ENCODE measurements at places on chromosomes 13 and 19. TPM values are rescaled to one million over a fixed set of nuclear protein-coding genes. Genes with fewer than 3 reads are reported as not detected.
A peak's percentile ranks its signal among the peaks of the same experiment; 100 is the strongest.

DNA sequence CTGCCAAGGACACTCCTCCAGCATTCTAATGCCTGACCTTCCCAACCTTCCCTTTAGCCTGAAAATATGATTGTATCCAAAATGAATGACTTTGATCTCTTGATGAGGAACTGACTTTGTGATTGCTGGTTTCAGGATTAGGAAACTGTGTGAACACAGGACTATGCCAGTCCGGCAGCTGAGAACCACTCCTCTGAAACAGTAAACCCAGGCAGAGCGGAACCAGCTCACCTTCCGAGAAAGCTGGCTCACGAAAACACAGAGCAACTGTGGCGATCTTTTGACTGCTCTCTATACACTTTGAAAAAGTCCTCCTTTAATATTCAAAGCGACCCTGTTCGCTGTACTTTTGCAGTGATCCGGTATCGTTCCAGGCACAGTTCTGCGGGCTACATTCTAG lies 258.8 kb upstream of the IRS2 start:
- DNase-seq = no peak

- DNase-seq = no peak
These were observed 5.5 kb upstream of the PTOV1 start for GRCh38 chr19:49845414-49845813.

- no peak for DNase-seq
These were observed 11.2 kb downstream of the KRTDAP start for GRCh38 chr19:35478794-35479677.

DNA sequence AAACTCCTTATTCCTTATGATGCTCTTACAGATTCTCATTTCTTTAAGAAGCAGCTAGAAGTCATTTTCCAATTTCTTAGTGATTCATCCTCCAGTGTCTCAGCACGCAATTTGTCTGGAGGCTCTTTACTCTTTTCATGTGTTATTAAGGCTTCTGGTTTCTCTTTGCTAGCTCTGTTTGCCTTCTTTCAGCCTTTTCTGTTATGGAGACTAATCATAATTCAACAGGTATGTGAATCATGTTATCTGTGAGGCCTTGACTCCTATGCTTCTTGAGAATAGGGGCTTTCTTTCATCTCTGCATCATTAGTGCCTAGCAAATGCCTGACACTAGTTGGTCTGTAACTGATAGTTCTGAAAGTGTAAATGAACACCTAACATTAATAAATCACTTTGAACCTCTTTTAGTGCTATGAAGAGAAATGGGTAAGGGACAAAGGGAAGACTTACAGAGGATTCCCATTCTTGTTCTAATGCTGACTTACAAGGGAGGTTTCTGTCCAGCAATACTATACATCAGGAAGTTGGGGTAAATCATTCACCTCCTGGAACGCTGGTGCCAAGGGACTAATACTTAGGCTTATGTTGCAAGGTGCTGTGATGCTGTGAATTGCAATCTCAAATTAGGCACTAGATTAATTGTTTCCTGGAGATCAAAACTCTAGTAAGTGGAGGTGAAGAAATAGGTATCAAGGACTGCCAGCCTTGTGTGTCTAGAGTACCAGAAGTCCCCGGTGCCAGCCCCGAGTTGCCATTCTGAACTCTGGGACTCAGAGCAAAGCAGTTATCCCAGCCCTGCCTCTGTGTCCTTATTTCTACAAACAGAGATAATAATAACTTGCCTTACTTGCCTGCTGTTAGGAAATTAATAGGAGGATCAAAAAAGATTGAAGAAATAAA lies 265.6 kb downstream of the DCLK1 start:
- no peak for DNase-seq

- no peak for DNase-seq
These were observed 79.8 kb downstream of the TNFSF13B start for GRCh38 chr13:108349269-108349668.

DNA sequence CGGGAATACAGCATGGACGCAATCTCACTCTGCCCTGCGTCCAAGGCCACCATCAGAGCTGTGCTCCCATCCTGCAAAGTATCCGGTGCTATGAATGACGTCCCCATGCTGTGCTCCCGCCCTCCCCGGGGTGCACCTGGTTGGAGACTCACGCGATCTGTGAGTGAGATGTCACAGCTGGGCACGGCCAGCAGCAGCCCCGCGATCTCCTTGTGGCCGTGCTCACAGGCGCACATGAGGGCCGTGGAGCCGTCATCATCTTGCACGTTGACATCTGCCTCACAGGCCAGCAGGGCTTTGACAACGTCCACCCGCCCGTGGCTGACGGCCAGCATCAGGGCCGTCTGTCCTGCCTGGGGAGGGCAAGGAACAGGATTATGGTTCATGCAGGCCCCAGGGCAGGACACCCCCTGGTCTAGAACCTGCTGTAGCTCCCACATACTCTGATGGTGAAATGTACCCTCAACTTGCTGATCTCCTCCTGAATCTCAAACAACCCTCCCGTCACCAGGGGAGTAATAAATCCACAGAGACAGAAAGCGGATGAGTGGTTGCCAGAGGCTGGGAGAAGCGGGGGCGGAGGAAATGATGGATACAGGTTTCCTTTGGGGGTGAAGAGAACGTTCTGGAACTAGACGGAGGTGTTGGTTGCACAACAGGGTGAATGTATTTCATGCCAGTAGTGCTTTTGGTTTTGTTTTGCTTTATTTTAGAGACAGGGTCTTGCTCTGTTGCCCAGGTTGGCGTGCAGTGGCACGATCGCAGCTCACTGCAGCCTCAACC lies 14.5 kb upstream of the SPC24 start:
- no peak for DNase-seq

GRCh38 chr13:34369931-34370330 lies 552.0 kb downstream of the RFC3 start:
- peak; percentile 58 for DNase-seq

The CIC gene
- 30.4 TPM for total RNA-seq

Data from M059J (cell line).